ENCODE measurements at places on chromosomes 4 and X.

DNA sequence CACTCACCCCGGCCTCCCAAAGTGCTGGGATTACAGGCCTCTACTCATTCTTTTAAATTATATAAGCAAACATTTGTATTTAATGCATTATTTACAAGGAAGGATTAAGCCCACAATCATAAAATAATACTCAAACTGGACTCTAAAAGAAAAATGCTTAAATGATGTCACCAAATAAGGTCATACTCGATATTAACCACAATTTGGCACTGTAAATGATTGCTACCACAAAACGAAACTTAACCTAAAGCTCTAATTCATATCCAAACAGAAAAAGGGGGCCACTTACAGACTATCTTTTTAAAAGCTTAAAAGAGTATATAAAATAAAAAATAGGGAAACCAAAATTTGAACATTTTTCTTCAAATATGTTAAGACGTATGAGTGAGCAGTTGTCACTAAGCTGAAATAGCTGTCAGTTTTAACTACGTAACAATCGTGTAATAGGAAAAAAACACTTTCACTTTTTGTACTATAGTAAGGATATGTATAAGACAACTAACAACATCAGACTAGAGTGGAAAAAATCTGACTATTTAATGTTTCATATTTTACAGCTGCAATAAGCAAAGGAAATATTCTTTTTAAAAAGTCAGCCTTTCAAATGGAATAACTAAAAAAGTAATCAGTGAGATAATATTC lies 108.2 kb upstream of the GPR34 start:
- no peak for DNase-seq

DNA sequence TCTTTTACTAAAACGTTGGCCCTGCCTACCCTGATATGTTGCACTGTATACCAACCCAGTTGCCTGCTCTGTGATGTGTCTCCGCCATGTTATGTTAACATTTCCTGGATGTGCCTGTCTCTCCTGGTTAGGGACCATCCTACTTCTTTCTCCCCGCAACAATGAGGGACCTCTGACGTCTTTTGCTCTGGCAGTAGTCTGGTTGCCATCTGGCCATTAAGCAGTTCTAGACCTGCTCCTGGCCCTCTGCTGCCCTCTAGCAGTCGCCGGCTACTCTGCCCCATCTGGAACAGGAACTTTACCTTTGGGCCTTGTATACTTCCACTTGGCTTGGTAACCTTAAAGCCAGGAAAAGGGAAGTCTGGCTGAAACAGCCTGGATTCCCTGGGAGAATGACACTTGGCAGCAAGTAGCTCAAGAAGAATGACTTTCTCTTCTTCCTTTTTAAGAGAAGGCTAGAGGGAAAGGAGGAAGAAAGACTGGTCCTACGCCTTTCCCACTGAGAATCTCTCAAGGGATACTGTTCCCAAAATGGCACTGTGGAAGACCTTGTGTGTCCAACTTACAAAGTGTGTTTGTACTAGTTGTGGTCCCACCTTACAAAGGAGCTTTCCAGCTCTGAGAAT lies 63.5 kb downstream of the GPC3 start:
- peak; percentile 54 for DNase-seq

DNA sequence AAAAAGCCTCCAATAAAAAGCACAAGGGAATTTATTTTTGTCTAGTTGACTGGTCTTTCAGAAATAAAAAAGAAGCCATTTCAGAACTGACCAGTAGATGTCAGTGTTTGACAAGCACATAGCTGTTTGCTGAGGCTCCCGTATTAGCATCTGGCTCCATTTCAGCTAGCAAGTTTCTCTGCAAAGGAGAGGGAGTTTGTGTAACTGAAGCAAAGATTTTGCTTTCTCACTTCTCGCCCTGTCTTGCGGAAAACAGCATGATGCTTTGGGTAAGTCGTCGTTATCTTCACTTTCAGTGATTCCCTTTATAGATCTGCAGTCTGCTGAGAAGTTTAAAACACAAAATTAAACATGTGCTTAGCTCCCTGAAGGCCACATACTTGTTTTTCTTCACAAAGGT lies 85.5 kb downstream of the CT47B1 start:
- peak; percentile 24 for DNase-seq

- no peak for DNase-seq
Observed at GRCh38 chrX:124028182-124028581, 66.7 kb downstream of the STAG2 start.

DNA sequence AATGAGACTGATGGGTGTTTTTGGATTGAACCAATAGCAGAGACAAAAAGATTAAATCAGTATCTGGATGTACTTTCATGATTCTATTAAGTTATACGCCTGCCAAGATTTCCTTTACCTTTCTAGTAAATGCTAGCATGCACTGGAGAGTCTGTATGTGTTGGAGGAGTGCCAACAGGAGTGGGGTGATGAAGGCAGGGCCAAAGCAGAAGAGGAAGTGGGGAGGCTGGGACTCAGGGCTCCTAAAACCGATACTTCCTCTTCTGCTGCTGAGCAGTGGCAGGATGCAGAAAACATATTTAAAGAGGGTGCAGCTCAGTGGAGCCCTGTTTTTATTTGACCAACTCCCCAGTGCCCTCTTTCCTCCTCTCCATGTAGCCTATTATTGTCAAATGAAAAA lies 5.6 kb downstream of the CYSLTR1 start:
- DNase-seq, result no peak

GRCh38 chr4:108830509-108831244 lies 67.8 kb upstream of the ETNPPL start:
- DNase-seq, result no peak

DNA sequence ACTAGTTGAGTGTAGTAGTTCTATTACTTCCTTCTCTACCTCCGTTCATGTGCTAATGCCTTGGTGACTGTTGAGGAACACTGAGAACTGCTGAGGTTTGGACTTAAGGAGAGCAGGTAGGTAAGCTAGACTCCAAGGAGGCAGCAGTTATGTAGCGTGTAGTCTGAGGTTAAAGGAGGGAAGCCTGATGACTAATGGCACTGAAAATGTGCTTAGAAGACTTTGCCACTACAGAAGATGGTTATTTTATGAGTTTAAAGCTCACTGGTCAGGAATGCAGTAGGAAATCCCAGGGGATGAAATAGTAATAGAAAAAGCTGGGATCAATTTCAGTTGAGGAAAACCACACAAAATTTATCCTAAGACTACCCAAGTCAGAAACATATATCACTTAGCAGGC lies 1077.3 kb downstream of the RAPGEF2 start:
- DNase-seq, result no peak

DNA sequence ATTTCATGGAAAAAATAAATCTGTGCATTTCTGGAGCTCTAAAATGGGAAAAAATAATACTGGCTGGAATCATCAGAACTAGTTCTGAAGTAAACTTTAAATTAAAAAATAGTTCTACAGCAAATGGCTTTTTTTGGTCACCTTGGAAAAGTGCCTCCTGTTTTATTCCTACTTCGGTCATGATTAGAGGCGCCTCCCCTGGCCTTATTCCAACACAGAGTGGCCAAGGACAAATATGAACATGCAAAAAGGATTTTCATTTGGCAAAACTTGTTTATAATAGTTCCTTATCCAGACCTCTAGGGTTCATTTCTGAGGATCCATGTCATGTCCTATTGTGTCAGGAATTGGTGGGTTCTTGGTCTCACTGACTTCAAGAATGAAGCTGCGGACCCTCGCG lies 11.1 kb upstream of the KLF8 start:
- no peak for DNase-seq

DNA sequence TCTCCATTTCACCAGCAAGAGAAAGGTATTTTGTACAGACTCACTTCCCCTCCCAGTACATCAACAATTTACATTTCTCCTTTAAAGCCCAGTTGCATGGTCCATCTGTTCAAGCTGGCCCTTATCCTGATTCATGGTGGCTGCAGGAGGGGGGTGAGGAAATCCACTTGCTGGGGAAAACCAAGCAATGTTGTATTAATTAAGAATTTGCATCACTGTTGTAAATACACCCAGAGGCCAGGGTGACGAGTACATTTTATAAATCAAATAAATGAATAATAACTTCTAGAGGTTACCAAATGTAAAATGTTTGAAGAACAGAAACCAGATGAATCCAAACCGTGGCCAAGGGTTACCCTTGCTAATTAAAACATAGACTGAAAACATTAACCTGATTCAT lies 395.9 kb upstream of the INTU start:
- no peak for DNase-seq

- DNase-seq, result no peak
Observed at GRCh38 chr4:81984746-81985145, 389.0 kb downstream of the HNRNPD start.

GRCh38 chr4:185143601-185143969 lies 519 bp downstream of the SLC25A4 start:
- peak; percentile 58 for DNase-seq

DNA sequence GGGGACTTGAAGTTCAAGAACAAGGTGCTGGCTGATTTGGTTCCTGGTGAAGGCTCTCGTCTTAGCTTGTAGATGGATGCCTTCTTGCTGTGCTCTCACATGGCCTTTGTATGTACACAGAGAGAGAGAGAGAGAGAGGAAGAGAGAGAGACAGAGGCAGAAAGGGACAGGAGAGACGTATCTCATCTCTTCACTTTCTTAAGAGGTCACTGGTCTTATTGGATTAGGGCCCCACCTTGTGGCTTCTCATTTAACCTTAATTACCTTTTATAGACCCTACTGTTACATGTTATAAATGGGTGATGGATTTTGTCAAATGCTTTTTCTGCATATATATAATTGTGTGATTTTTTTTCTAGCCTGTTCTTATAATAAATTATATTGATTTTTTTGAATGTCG lies 1444.2 kb downstream of the ADGRL3 start:
- no peak for DNase-seq

DNA sequence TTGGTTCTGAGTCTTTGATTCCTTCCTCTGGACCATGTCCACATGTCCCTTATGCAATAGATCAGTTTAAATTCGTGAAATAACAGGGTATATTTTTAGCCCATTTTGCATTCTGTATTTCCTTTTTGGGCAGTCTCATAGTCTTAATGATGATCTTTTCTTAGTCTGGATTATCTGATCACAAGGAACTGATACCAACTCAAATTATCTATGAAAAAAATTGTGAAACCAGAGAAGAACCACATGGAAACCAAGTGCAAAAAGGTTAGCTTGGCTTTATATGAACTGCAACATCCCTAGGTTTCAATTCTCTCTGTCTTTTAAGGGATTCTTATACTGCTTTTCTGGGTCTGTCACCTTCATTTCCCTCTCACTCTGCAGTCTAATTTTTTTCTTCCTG lies 608.6 kb upstream of the AADAT start:
- DNase-seq, result no peak

- no peak for DNase-seq
Observed at GRCh38 chrX:20061855-20062254, 54.9 kb downstream of the MAP7D2 start.

DNA sequence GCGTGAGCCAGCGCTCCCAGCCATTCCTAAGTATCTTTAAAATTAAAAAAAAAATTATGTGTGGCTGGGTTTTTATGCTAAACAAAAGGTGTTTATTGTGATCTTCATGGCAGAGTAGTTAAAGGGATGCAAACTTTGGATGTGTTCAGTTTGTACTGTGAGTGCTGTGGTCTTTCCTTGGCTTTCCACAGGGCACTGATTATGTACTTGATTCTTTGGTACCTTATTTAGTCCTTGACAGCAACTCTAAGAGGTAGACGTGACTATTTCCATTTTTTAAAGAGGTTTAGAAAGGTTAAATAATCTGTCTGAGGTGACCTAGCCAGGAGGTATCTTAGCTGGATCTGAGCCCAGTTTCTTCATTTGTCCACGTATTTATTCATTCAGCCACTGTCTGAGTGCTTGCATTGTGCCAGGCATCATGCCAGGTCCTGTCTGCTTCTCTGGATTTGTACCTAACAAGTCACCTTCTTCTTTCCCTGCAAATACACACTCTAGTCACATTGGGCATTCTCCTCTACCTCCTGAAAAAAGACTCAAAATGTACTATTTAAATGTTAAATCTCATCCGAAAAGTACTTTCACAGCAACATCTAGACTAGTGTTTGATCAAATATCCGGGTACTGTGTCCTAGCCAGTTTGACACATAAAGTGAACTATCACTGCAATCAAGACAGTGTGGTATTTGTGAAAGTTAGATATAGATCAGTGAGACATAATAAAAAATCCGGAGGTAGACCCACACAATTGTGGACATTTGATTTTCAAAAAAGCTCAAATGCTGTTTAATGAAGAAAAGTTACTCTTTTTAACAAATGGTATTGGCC lies 31.5 kb downstream of the WWC2 start:
- peak; percentile 16 for DNase-seq

DNA sequence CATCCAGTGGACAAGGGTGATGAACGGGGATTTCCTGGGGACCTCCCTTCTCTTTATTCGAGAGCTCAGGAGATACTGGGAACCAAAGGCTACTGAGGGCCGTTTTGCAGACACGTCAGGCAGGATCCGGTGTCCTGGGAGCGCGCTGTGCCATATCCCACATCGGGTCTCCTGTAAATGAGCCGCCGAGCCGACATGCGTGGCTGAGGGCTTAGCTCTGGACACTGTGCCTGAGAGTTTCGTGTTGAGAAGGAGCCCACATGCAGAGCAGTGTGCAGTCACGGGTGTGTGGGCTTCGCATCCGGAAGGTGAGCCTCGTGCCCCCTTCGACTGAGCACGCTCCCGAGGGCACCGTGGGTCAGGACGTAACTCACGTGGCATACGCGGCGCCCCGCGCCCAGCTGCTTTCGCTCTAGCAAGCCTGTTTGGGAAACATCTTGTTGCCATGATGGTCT lies 28.5 kb upstream of the HGFAC start:
- DNase-seq, result peak; percentile 36

GRCh38 chrX:53940180-53940579 lies 104.1 kb downstream of the PHF8 start:
- DNase-seq, result no peak

DNA sequence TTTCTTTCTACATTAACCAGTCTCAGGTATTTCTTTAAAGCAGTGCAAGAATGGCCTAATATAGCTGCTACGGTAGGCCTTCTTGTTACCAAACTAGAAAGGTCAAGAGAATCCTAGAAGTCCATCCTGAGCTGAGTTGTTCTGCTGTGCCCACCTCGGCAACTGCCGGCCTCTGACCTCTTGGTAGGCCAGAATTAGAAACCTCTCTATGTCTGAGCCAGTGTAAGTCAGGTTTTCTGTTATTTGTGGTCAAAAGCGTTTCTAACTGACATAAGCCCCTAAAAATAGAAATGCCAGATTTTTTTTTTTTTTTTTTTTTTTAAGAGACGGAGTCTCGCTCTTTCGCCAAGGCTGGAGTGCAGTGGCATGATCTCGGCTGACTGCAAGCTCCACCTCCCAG lies 43.1 kb downstream of the SOWAHB start:
- DNase-seq, result no peak

DNA sequence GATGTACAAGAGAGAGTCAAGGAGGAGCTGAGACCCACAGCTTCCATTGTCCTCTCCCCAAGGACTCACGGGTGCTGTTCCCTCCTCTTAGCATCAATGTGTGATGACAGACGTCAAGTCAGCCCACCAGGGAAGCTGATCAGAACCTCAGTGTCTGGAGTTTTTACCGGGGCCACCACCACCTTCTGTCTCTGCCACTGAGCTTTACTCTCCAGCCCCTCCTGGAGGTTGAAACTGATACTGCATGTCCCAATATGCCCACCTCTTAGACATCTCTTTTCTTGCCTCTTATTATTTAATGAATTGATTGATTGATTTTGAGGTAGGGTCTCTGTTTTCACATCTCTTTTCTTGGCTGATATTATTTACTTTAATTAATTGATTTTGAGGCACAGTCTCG lies 10.3 kb upstream of the AKAP17A start:
- DNase-seq, result no peak

- DNase-seq, result no peak
Observed at GRCh38 chr4:98516042-98516440, 142.4 kb downstream of the TSPAN5 start.

All from pancreas (tissue), 10 donors.